Thymus (tissue), 14 donors: ENCODE measurements at places on chromosomes 5 and 9. TPM values are rescaled to one million over a fixed set of nuclear protein-coding genes. Genes with fewer than 3 reads are reported as not detected.

DNA sequence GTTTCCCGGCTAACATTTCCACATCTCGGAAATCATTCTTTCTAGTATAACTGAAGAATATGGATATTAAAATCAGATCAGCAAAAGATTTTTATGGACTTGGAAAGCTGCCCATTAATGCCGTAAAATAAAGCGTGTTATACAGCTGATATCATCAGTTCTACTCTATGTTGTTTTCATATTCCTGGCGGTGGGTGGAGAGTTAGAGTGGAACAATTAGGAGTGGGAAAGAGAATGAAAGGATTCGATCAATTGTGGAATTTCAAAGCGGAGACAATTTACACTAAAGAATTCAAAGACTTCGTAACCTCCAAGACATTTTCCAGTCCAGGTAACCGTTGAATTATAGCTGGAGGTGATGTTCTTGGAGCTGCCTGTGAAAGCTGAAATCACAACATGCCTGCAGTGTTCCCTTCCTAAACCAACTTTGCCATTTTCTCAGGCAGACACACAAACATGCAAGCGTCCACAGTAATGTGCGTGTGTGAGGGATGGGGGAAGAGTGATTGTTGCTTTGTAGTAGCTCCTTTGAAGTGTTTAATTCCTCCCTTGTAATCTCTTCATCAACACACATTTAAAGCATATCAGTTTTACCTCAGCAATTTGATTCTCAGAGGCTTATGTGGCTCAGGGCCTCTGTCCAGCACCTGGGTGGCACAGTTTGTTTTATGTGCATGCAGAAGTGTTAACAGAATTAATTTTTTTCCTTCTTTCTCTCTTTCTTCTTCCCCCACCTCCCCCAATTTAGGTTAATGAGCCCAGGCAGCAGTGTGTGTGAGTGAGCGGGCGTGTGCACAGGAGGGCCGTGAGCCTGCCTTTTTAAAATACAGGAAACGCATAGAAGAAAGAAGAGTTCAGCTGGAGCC, 544.1 kb downstream of the RAB3C start:
- no peak for DNase-seq

- no peak for DNase-seq
Measured at GRCh38 chr5:126535856-126536545, 59.0 kb downstream of the ALDH7A1 start.

GRCh38 chr9:127561491-127562278, 50.4 kb upstream of the STXBP1 start:
- no peak for DNase-seq

- no peak for DNase-seq
Measured at GRCh38 chr5:65338606-65339151, 143.0 kb downstream of the ADAMTS6 start.

DNA sequence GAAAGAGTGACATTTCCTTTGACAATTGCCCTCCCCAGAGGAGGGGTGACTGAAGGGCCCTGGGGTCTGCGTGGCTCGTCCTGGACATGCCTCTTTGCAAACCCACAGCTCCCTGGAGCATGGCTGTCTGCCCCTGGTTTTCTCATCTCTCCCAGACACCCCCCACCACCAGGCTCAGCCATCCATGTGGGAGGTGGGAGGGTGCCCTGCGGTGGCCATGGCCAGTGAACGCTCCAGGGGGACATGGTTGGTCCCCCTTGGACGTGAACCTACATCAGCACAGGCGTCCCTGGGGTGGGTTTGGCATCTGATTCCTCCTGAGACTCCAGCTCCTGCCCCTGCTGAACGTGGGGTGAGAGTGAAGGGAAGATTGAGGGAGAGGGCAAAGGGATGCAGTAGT, 67.7 kb upstream of the LMX1B start:
- no peak for DNase-seq

DNA sequence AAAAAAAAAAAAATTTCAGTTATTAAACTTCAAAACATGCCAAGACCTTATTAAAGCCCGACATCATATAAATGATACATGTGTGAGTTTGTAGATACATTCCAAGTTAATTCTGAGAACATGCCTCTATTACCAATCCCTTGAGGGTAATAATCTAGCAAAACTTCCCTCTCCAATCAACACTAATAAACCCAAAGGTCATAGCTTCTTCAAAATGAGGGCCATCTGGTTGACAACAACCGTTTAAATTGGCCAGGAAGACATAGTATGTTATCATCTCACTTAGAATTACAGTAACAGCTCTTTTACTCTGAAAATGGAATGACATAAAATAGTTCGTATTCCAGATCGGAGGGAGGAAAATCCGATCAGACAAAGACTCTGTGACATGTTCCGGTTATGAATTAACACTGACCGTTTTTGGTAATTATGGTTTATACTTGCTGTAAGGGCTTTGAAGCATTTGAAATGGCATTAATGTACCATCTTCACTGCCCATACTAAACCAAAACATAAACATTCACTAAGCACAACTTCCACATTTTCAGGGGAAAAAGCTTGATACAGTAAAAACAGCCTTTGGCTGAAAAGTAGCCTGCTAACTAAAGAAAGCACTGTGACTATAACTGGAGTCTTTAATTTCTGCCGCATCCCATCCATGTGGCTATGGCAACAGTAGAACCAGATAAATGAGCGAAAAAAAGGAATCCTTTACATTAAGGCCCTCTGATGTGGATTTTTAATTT, 50.3 kb downstream of the ANKH start:
- no peak for DNase-seq

DNA sequence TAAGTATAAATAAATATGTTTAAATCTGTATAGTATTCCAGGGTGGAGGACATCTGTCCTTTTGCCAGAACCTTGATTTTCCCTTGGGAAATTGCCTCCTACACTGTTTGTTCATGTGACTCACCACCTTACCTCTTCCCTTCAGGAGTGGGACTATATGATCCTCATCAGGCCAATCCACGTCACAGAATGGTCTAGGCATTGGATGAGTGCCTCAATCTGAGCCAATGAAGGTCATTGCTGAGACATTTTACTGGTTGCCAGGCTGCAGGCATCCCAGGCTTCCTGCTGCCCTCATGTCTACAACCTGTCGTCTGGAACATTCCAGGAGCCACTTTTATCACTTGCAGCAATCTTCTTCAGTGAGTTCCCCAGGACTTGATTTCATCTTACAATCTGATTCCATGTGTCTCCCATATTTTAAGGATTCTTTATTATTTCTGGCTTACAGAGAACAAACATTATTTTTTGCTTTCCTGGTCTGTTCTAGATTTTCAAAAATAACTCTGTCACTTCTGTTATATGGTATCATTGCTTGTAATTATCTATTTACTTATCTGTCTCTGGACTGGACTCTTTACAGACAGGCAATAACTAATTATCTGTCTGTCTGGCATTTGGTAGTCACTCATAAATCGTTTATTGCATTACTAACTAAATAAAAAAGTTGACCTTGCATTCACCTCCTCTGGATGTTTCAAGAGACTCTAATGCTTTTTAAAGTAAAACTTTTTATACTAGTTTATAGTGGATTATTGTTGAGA, 107.3 kb upstream of the APC start:
- DNase-seq, result no peak

DNA sequence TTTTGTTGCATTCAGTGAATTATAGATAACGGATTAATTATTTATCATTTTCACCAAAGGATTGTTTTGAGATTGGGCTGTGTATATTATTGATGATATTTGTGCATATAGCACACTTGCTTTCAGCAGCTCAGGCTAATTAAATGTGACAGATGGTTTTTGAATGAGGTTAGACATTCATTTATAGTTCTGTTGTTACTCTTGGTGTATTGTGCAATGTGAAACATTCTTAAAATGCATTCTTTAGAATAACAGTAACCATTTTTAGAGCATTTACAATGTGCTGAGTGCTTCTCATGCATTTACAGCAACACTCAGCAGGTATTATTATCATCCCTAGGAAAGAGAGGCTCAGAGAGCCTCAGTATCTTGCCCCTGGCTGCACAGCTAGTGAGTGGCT, 23.8 kb downstream of the NANS start:
- DNase-seq, result no peak

GRCh38 chr9:35903049-35903448, 3.0 kb upstream of the HRCT1 start:
- DNase-seq, result peak; percentile 35

- no peak for DNase-seq
Measured at GRCh38 chr5:69090158-69090557, 3.7 kb upstream of the SLC30A5 start.

DNA sequence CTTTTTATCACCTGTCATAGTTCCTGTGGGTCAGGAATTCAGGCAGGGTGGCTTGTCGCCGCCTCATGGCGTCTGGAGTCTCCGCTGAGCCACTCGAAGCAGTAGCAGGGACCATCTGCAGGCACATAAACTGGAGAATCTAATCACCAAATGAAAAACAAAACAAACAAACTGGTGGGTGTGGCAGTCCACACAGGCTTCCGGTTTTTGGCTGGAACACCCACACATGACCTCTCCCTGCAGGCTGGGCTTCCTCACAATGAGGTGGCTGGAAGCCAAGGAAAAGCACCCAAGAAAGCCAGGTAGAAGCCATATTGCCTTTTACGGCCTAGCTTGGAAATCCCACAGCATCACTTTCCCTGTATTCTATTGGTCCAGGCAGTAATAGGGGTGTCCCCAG, 197.0 kb downstream of the SYK start:
- DNase-seq, result no peak

DNA sequence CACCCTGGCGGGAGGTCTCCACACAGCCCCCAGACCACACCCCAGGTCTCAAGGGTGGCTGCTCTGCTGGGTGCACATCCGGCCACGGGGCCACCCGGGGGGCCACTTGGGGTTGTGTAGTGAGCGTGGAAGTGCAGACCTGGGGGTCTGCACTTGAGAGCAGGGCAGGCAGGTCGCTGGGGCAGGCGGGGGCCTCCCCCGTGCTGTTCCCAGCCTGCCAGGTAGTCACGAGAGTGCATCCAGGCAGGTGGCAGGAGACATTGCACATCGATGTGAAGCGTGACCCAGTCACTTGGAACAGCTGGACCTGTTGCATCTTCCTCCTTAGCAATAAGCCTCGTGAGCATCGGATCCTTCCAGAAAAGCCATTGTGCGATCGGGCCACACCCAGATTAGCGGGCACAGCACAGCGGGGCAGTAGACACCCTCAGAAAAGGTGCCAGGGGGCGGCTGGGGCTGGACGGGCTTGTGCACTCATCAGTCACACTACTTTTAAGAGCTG, 4.8 kb upstream of the ENTPD8 start:
- DNase-seq, result no peak

GRCh38 chr5:39428640-39429039, 3.9 kb upstream of the DAB2 start:
- DNase-seq, result no peak

- no peak for DNase-seq
Measured at GRCh38 chr5:167982-168660, 23.2 kb upstream of the LRRC14B start.

GRCh38 chr5:169808118-169808581, 171.1 kb downstream of the DOCK2 start:
- DNase-seq, result no peak

DNA sequence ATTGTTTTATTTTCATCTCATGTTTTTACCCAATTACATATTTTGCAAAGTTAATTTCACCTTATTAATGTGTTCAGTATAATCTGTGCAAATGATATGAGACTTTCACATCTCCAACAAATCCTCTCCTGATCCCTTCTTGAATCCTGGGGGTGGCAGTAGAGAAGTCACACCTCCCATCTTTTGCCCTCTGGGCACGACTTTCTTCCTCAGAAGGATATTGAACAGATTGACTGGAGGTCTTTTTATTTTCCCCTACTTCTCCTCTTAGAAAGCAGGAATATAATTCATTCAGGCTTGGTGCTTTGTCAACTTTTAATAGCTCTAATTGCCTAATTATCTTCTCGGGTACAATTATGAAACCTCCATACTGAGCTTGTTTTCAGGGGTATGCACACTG, 1037.1 kb upstream of the NUDT12 start:
- no peak for DNase-seq

GRCh38 chr5:147661541-147661940, 121.0 kb downstream of the JAKMIP2 start:
- no peak for DNase-seq

GRCh38 chr5:65948115-65948747, 21.9 kb downstream of the ERBIN start:
- no peak for DNase-seq

GRCh38 chr9:130137081-130137640, 35.0 kb upstream of the NCS1 start:
- DNase-seq, result no peak

DNA sequence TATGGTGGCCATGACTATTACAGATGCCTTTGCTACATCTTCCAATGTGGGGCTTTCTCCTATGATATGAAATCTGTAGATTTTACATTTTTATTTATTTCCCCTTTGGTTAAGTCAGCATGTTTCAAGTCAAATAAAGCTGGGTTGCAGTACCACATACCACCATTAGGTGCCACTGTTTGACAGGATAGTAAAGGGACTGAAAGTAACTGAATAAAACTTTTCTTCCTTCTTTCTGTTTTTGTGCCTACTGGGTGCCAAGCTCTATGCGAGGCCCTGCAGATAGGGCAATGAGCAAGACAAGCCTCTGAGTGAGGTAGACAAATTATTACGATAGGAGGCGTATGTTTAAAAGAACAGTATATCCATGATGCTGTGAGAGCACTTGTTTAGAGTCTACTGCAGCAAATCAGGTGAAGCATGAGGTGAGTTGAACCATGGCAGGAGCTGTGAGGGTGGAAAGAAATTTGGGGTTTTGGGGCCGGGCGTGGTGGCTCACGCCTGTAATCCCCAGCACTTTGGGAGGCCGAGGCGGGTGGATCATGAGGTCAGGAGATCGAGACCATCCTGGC, 64.8 kb downstream of the GDNF start:
- no peak for DNase-seq

GRCh38 chr5:176846335-176847140, 36.2 kb downstream of the UNC5A start:
- no peak for DNase-seq

GRCh38 chr9:92440751-92441046, 16.4 kb upstream of the OMD start:
- DNase-seq, result no peak

- no peak for DNase-seq
Measured at GRCh38 chr5:56825222-56825824, 10.0 kb downstream of the MAP3K1 start.

The MBLAC2 gene
- total RNA-seq, result 3.0 TPM

The BARHL1 gene
- not detected for total RNA-seq

The C9 gene
- 0.19 TPM for total RNA-seq

The ARHGEF37 gene
- 1.1 TPM for total RNA-seq

The RC3H2 gene
- 29.7 TPM for total RNA-seq

The SPAAR gene
- 0.09 TPM for total RNA-seq

The ROPN1L gene
- 0.42 TPM for total RNA-seq

The UBTD2 gene
- total RNA-seq, result 13.2 TPM

The RMRP gene
- 22,838 TPM for total RNA-seq

The GPX3 gene
- total RNA-seq, result 2.7 TPM

The GABBR2 gene
- total RNA-seq, result 0.14 TPM
